ENCODE measurements at places on chromosomes 3 and 15.

- DNase-seq: no peak
Observed at GRCh38 chr3:156762631-156763185, 63.4 kb upstream of the LEKR1 start.

- peak; percentile 48 for DNase-seq
Observed at GRCh38 chr15:74788683-74789151, 6.8 kb downstream of the CSK start.

DNA sequence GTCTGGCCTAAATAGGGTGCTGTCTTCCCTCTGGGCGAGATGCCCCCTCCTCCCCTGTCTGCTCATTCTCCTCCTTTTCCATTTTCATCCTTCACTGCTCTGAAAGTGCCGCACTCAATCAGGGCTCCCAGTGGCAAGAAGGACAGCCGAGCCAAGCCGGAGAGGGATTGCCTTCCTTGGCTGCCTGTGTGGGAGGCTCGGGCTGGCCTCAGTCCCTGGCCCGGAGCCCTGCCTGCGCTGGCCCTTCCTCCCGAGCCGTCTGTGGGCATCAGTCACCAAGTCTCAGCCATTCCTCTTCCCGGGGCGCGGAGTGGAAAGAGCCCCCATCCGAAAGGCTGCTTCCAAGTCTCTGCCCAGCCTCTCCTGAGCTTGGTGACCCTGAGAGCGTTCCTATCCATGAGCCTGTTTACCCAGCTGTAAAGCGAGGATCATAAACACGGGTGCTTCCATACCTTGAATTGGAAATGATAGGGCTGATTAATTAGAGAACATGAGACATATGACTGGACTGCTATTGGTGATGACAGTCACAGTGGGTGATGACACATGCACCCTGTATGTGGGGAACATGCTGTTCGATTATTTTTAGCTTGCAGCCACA is 59.1 kb upstream of the TLE3 start:
- DNase-seq: no peak

GRCh38 chr3:53195602-53196574 is 34.9 kb downstream of the PRKCD start:
- peak; percentile 80 for DNase-seq

Measured in WTC11 (cell line).